ENCODE measurements at places on chromosomes 13 and 19.
A peak's percentile ranks its signal among the peaks of the same experiment; 100 is the strongest.

DNA sequence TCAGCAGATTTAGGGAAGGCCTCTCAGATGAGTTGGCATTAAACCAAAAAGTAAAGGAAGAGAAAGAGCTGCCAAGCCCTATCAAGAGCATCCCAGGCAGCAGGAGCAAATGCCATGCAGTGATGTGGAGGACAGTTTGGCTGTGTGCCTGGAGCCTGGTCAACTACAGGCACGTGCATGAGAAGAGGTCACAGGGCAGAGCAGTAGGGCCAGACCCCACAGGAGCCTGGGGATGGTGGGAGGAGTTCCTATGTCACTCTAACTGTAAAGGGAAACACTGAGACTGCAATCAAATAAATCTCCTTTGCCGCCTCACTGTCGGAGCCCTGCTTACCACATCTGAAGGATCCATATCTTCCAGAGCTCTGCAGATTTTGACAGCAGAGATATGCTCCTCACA is 240.5 kb downstream of the ENOX1 start:
- peak; percentile 27 for DNase-seq

- DNase-seq, result no peak
These were observed 321.6 kb downstream of the NDFIP2 start for GRCh38 chr13:79802389-79803085.

DNA sequence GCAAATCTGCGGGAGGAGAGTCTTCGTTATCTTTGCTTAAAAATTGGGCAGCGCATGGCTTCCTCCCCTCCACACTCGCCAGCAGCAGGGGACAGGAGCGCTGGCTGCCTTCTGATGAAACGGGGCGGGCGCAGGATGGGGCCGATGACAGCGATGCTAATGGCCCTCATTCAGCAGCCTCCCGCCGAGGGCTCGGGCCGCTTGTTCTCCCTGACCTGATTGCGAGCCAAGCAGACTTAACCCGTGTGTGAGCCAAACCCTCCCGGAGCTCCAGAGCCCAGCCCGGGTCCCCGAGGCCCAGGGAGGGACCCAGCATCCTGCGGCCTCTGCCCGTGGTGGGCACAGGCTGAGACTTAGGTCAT is 90.3 kb downstream of the KDM4B start:
- DNase-seq, result no peak

DNA sequence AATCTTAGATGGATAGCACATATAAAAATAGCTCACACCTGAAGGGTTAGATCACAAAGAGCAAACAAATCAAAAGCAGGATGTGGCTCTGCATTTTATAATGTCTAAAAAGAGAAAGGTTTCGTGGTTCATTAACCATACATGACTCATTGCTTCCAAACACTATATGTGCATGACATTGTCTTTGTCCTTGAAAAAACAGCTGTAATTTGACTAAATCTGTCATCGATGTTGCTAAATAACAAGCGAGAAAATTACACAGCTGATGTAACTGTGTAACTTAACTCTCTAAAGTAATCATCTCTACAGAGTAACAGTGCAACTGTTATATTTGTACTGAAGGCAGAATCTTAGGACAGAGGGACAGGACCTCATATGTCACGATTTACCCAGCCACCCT is 383.1 kb upstream of the GPC6 start:
- no peak for DNase-seq

GRCh38 chr19:46573679-46574498 is 27.2 kb upstream of the CALM3 start:
- no peak for DNase-seq

GRCh38 chr19:15304140-15304705 is 28.1 kb downstream of the BRD4 start:
- no peak for DNase-seq

GRCh38 chr13:32609428-32609827 is 23.2 kb downstream of the PDS5B start:
- no peak for DNase-seq

DNA sequence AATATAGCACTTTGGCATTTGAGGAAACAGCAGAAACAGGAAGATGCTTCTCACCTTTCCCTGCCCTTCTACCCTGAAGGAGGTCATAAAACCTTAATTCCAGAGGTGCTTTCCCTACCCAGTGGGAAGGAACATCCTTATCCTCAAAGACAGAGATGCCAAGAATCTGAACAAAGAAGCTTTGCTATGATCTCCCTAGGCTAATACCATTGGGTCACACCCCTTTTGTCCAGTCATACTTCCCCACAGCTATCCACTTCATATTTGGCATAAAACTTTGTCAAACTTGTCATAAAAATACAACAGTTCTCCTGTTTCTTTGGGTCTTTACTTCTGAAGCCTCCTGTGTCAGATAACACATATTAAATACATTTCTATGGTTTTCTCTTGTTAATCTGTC is 21.7 kb upstream of the RXFP2 start:
- DNase-seq, result no peak

GRCh38 chr13:78098249-78098648 is 179.6 kb upstream of the EDNRB start:
- DNase-seq, result no peak

GRCh38 chr19:55683449-55684261 is 8.6 kb downstream of the EPN1 start:
- no peak for DNase-seq

DNA sequence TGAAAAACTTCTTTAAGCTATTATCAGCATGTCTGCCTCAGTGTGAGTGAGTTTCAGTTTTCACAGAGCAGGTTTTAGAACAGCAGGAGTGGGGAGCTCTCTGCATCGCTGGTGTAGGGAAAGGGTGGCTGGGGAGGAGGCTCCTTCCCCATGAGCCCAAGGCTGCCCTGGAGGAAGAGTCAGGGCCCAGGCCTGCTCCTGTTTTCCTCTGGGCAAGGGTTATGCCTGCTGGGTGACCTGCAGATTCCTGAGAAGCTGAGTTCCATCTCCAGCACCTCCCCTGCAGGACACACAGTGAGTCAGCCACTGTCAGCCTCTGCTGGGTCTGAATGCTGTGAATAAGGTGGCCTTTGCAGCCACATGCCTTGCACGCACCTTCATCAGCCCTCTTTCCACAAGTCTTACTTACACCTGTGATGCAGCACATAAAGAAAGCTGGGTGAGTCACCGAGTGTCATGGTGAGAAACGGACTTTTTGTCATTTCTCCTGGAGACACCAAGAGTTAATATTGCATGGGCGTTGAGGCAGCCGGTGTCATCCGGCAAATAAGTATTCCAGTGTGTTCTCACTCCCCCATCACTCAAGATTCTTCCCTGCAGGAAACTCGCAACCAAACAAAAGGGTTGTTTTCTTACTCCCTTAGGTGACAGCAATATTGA is 186.4 kb upstream of the KL start:
- no peak for DNase-seq

DNA sequence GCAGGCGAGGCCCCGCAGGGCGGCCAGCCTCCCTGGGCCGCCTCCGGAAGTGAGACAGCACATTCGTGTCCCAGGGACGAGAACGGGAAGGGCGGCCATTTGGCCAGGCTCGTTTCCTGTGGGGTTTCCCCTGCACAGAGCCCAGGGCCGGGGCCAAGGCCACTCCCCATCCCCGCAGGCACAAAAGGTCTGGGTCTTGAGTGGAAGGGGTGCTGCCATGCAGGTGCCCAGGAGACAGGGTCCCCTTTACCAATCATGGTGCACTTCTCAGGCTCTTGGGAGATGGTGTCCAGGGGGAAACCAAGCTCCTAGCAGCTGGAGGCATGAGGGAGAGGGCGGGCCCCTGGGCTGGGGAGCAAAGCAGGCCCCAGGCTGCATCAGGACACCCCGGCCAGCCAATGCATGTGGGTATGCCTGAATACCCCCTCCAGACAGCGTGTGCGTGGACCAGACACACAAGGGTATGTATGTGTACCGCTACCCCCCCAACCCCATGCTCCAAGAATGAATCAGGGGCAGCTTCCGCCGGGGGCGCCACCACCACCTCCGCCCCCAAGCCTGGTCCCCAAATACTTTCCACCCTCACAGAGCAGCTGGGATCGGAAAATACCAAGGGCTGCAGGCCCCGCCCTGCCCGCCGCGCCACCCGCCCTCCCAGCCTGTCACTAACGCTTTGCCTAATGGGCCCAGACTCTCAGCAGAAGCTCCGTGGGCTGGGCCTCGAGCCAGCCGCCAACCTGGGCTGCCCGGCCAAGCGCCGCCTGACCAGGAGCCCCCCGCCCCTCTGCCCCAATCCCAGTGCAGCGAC is 37.6 kb upstream of the NANOS3 start:
- DNase-seq, result no peak

DNA sequence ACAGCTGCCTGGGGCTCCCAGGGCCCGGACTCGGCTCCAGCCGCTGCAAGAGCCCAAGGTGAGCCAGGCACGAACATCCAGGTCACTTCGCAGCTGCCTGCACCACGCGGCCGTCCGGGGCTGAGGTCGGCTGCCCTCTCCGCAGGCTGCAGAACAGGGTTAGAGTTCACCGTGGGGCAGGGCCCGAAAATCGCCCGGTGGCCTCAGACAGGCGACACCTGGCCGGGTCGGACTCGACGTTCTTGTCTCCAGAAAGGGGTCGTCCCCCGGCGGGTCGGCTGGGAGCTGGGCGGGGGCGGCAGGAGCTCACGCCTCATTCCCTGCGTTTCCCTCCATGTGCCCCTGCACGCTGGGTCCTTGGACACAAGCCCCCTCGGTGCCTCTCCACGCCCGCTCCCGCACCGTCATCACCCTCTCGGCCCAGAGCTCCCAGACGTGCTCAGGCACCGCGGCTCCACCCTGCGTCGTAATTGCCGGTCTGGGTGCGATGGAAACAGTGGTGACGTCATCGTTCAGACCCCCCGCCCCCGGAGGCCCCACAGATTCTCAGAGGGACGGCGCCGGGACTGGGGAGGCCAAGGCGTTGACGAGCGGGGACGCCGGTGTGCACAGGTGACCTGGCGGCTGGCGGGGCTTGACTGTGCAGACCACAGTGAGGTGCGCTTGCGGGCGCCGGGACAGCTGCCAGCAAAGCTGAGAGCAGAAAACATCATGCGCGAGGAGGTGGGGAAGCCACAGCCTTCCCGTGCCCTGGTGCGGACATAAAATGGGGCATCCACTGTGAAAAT is 4.0 kb upstream of the GRIN3B start:
- DNase-seq, result peak; percentile 55

DNA sequence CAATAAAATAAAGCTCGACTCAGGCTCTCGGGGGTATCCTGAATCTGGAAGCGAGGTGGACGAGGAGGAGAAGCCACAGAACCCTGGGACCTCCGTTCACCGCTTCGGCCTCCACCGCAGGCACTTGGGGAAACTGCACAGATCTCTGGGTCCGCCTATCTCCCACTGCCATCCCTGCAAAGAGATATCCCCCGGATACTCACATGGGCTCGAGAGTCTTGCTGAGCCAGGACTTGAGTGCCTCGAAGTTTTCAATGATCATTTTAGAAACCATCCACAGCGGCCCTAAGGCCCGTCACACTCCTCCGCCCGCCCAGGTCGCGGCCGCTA is 589 bp downstream of the RBM26 start:
- no peak for DNase-seq

GRCh38 chr19:13850910-13851733 is 25.8 kb upstream of the NANOS3 start:
- DNase-seq, result no peak

- no peak for DNase-seq
These were observed 10.1 kb upstream of the LAIR2 start for GRCh38 chr19:54492568-54492967.

DNA sequence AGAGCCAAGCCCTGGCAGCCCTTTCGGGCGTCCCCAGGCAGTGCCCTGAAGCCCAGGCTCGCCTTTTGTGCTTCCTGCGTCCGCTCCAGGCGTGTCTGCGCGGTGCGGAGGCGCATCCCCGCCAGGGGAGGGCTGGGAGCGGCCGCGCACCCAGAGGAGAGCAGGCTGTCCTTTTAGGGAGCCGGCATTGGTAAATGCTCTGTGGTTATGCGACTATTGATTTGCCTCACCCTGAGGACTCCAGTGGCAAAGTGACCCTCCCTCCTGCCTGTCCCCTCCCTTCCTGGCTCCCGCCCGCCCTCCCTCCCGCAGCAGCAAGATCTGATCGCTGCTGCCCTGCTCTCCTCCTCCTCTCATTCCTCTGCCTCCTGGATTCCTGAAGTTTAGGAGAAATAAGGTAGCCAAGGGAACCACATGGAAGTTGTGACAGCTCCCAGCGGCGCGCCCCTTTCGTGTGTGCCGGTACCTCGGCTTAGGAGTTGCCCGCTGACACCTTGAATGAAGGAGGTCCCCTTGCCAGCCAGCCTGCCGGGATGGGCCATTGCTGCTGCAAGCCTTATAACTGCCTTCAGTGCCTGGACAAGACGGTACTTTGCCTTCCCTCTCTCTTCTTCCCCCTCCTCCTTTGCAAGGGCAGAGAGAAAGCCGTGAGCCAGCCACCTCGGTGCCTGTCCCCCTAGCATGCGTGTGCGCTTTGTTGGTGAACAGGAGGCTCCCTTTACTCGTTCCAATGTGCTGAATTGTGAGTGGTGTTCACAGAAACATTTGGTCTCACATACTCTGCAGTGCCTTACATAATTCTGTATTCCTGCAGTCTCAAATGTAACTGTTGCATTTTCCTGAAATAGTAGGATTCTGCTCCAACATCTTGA is 166.9 kb downstream of the SLC7A1 start:
- peak; percentile 52 for DNase-seq

GRCh38 chr19:49017666-49018351 is 918 bp upstream of the LHB start:
- DNase-seq, result peak; percentile 70

GRCh38 chr13:108700422-108701170 is 71.2 kb downstream of the MYO16 start:
- no peak for DNase-seq

DNA sequence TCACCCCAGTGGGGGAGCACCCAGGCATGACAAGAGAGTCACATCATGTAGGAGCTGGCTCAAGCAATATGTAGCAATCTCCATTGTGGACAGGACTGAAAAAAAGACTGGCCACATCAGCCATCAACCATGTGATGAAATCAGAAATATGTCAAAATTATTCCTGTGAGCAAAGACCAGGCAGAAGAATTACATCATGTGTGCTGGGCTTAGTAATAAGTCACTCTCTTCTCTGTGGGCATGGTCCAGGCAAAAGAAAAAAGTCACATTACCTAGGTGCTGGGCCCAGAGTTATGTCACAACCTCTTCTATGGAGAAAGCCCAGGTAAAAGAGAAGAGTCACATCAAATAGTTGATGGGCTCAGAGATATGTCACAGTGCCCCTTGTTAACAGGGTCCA is 28.3 kb upstream of the ZNF729 start:
- DNase-seq, result no peak

DNA sequence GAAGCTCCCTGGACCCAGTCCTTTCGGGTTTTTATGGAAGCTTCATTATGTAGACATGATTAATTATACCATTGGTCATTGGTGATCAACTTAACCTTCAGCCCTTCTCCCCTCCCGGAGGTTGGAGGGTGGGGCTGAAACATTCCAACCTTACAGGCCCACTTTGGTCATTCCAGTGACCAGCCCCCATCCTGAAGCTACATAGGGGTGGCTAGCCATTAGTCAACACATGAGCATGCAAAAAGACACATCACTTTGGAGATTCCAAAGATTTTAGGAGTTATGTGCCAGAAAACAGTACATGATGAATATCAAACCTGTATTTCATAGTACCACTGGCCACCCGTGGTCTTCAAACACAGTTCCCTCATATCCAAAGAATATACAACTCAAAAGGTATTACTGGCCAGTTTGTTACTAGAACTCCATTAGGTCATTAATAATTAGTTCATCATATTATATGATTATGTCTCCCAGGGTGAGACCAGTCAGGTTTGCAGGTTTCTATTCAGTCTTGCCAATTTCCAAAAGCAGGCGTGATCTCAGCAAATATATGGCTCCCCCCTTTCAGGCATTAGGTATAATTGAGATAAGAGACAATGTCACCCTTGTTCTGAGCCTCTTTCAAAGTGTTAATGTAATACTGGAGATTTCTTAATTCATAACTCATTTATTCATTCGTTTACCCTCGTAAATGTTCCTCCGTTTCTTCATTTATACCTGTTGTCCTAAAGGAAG is 11.1 kb downstream of the PPP5C start:
- no peak for DNase-seq

All from nephron progenitor cell (in vitro differentiated cells).